ENCODE measurements at places on chromosomes 7 and 10.

DNA sequence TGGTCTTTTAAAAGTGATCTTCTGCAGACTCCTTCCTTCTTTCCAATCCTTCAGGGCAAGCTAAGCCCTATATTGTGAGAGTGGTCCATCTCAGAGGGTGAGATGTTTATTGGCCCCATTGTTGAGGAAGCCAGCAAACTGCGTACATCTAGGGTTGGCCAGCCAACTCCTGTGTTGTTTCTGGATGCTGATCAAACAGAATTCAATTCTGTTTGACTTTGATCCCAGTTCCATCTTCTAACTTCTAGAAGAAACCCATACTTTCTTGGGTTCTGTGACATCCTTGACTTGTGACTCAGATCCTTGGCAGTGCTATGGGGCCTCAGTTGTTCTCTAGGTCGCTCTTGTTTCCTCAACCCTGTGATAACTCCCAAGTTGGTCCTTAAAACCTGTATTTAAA is 116.2 kb downstream of the LSMEM1 start:
- DNase-seq: no peak

DNA sequence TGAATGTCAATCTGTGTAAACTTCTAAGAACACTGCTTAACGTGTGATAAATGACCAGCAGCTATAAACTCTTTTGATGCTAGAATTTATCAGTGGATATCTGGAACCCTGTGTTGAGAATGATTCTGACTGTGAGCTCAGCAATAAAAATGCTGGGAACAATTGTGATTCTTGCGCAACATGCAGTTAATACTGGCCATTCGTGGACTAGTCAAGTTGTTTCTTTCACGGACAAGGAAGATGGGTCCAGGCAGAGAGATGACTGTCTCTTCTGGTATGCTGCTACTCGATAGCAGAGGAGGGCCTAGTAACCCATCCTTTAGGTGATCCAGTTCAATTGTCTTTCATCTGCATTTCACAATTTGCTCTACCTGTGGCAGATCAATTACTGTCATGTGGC is 394.8 kb upstream of the IGFBP3 start:
- no peak for DNase-seq

DNA sequence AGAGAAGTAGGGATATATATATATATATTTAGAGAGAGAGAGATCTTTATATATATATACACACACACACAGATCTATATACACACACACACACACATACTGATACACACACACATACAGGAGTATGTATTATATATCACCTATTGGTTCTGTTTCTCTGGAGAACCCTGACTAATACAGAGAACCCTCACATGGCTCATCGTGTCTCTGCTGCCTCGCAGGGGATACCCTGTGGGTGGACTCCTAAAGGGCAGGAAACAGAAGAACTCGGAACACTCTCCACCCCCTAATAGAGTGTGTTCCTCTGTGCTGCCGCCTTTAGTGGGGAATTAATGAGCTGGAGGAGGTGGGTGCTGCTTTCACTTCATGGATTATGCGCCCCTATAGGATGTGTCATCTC is 86.6 kb downstream of the NPY start:
- no peak for DNase-seq

GRCh38 chr10:26481914-26482550 is 43.9 kb downstream of the APBB1IP start:
- no peak for DNase-seq

GRCh38 chr10:112583236-112583939 is 136.4 kb downstream of the VTI1A start:
- DNase-seq: no peak

DNA sequence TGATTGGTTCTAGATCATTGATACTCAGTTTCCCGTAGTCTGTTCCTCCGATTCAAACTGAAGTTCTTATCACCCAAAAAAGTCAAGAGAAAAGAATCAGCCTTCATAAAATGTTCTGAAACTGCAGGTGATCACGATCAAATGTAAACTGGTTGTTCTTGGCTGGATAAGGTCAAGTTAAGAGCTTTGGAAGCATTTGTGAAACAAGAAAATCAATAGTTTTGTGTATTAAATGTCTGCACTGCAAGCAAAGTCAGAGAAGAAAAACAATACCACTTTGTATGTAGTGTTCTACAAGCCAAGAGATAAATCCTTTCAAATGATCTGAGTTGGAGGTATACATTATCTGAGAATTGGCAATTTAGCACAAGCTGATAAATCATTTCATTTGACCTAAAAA is 710.3 kb downstream of the SORCS1 start:
- no peak for DNase-seq

DNA sequence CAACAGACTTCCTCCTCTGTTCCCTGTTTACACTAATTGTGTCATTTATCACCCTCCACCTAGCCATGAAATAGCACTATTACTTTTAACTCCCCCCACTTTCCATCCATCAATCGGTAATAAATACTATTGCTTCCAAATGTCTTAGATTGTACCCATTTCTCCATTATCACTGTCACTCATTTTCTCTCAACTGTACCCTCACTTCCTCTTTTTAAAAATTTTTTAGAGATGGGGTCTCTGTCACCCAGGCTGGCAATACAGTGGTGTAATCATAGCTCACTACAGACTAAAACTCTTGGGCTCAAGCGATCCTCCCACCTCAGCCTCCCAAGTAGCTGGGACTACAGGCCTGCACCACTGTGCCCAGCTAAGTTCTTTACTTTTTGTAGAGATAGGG is 123.5 kb upstream of the EGR2 start:
- no peak for DNase-seq

- no peak for DNase-seq
Observed at GRCh38 chr7:130908345-130909160, 174.5 kb upstream of the KLF14 start.

GRCh38 chr10:110345286-110345685 is 40.6 kb upstream of the SMNDC1 start:
- DNase-seq: no peak

DNA sequence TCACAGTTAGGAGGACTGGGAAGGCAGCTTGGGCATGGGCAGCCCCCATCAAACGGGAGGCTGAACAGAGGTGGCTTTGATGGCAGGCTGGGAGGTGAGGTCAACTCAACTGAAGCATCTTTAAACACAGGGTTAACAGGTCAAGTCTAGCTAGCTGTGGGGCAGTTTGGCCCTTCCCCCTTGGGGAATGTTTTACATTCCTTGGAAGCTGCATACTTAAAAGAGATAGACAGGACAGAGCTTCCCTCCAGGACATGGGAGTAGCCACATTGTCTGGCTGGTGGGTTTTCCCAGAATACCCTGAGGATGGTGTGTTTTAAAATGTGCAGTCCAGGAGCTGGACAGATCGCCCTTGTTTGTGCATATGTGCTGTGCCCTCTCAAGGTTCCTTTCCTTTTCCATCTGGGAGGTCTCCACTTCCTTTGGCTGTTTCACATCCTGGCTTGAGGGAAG is 6.8 kb upstream of the RASSF4 start:
- DNase-seq: no peak

DNA sequence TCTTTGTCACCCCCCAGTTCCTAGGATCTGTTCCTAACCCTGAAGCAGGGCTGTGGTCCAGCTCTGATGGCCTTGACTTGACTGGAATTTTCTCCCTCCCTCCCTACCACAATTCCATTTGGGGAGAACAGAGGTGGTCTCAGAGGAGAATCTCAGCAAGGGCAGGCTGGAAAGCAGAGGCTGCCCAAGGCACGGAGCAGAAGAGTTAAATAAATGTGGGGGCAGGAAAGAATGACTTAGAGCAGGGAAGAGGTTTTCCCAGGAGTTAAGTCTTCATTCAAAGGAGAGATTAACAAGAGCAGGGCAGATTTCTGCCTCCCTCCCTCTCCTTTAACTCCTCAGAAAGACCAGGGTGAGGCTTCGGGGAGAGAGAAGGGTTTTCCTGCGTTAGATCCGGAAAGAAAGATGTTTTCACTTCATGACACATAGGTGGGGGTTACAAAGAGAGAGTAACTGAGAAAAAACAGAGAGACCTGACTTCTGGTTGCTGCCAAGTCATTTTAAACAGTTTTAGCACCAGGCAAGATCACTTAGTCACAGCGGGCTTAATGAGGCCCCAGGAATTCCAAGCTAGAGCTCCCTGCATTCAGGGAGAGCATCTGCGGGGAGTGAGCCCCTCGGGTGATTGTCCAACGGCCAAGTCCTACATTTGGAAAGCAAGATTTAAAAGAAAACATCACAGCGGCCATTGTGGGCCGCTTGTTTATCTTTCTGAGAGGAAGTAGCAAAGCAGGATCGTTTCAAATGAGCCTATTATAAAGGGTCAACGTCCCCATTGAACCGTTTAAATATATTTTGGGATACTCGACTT is 78.7 kb downstream of the ARHGAP22 start:
- DNase-seq: no peak

- peak; percentile 36 for DNase-seq
Observed at GRCh38 chr10:125868372-125868975, 12.6 kb downstream of the DHX32 start.

DNA sequence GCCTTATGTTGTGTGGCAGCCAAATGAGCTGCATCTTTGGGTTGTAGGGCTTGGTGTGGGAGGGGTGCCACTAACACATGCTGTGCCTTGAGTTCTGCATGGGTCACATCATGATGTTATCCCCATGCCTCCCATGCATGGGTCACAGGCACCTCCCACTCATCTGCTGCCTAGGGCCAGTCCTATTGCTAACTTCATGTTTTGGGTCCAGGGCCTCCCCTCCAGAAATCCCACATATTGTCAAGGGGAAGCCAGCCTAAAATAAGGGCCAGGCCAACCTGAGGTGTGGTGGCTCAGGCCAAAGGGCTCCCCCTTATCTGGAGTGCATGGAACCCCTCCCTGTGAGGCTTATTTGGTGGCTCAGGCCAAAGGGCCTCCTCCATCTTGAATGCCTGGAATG is 299.0 kb downstream of the RPS24 start:
- no peak for DNase-seq

- no peak for DNase-seq
Observed at GRCh38 chr10:104334561-104334960, 3.7 kb downstream of the ITPRIP start.

DNA sequence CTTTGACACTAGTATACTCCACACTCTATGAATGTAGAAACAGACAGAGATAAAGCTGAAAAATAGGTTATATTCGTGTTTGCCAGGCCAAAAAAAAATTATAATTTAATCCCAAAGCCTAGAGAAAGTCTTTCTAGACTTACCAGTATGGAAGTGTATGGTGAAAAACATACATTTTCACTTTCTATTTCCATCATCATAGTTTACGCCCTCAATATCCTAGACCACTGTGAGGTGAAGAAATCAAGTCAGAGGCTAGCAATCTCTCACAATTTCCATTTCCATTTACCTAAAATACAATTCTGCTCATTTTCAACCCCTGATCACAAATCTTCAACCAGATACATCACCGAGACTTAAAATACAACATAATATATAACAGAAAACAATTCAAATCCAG is 16.2 kb downstream of the GPR22 start:
- no peak for DNase-seq

- no peak for DNase-seq
Observed at GRCh38 chr10:55237462-55237861, 436.4 kb upstream of the PCDH15 start.

DNA sequence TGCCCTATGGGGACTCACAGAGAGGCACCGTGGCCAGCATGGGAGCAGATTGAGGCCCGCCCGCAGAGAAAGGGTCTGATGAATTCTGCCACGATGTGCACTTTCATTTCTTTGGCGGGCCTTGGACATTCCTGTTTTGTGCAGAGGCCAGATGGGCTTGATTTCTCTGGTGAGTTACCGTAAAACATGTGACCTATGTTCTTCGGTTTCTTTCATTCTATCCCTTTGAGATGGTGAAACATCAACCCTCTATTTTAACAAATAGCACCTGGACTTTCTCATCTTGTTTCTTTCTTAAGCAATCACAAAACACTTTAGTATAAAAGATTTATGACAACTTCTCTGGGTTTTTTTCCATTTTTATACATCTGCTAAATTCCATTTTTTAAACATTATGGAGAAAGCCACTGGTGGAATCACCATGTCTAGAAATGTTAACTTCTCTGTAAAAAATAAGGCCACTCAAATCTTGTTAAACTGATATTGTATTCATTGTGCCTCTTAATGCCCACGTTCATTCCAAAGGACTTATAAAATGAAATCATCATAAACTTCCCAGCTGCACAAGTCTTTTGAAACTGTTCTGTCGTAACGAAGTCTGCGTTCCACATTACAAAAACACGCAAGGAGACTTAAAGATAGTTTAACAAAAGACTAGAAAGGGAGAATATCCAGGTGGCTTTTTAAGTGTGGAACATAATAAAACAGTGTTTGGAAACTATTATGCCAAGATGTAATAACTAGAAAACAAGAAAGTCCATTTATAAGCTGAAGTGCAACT is 21.4 kb upstream of the ODAD2 start:
- DNase-seq: no peak

- DNase-seq: no peak
Observed at GRCh38 chr7:101125989-101126650, 784 bp upstream of the SERPINE1 start.

DNA sequence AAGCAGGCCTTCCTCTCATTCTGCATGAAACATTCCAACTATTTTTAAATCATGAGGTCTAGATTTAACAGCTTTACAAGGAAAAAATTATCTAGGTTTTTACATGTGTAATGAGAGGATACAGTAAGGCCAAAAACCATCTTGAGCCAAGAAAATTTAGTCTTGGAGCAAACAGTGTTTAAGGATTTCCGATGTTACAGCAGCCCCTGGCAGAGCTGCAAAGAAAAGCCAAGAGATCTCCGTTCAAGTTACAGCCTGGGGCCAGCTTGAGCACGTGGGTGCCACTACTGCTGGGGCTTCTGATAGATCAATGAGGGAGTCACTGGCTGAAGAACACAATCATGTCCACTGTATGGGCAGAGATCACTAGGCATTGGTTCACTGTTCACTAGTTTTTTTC is 156.2 kb downstream of the EVX1 start:
- DNase-seq: no peak

- DNase-seq: no peak
Observed at GRCh38 chr7:155893664-155894063, 81.4 kb upstream of the SHH start.

GRCh38 chr10:4127518-4128315 is 342.7 kb upstream of the KLF6 start:
- peak; percentile 86 for DNase-seq

DNA sequence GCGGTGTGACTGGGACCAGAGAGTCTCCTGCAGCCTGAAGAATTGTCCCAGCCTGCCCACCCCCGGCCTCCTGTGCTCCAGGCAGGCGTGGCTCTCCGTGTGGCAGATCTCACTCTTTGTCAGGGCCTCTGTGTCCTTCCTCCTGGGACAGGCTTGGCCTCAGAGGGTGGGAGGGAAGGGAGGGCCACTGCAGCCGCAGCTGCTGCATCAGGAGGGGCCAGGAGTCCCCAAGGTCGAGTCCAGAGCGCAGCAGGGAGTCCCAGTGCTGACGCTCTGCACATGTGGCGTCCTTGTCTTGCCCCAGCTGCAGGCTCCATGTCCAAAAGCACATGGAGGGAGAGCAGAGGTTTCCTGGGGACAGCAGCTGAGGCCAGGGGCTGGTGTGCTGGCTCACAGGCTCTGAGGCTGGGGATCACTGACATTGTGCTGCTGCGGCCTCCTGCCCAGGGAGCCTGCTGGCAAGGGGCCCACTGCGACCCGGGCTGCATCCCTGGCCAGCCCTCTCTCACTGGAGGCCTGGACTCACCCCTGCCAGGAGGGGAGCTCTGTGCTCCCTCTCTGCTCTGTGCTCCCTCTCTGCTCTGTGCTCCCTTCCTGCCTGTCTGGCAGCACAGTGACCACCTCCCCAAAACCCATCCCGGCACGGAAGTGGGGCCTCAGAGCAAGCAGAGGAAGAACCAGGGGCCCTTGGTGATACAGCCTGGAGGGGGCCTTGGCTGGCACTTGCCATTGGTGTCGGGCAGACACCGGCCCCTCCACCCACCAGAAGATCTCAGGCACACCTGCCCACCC is 114.6 kb upstream of the RET start:
- DNase-seq: no peak

GRCh38 chr10:89384474-89385340 is 6.9 kb downstream of the IFIT1B start:
- DNase-seq: no peak

All from GM12864 (cell line).